Esophagus squamous epithelium (tissue), 5 donors: ENCODE measurements at places on chromosomes 4 and X.

GRCh38 chr4:152535360-152535902 lies 461 bp downstream of the FBXW7 start:
- no peak for DNase-seq

DNA sequence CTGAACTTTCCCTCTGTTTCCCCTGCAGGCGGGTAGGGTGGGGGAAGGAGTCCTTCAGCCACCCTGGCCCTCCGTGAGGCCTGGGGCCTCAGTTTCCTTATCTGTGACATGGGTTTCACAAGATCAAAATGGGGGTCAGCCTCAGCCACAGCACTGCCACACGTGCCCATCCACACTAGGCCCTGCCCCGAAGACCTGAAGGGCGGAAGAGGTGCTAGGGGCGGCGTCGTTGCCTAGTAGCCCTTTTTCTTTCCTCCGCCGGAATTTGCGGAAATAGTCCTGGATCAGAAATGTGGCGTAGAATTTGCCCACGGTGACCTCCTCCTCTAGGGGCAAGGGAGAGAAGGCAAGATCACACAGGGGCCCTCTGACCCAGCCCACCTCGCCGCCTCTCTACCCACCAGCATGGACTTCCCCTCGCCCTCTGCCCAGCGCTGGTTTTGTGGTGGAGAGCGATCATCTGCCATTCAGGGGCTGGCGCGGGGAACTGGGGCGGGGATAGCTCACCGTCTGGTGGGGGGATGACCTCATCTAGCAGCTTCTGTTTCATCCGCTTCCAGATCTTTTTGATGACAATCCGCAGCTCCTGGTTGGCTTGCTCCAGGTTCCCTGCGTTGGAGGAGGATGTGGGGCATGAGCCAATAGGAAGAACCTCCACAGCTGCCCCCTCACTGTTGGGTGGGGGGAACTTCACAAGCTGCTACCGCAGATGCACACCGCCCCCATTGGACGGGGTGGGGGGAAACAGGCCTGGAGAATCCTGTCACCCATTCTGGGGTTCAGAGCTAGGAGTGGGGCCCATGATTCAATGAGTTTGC lies 9.7 kb upstream of the SYP start:
- DNase-seq: no peak

- DNase-seq: no peak
Measured at GRCh38 chr4:150751648-150752047, 169.7 kb downstream of the MAB21L2 start.

DNA sequence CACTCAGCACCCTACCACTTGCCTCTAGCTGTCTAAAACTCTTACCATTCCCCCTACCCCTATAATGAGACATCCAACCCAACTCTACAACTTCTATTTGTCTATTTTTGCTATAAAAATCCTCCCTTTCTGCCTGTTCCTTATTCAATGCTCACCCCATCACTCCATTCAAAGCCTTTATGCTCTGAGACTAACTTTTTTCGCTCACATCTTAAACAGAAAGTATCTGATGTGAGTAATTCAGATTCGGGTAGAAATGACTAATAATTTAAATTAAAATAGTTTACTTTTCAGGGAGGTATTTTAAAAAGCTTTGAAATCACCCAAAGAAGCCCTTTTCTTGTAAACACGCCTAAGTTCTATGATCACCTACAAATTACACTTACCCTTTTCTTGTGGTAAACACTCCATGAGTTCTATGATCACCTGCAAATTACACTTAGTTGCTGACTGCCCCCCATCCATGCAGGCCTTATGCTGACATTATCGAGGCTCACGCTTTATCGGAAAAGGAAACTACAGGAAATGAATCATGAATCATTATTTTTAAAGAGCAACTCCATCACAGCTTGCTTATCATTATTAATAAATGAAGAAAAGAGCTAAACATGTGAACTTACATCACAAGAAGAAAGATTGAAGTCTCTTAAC lies 168.7 kb upstream of the PPP1R2C start:
- DNase-seq: no peak

GRCh38 chrX:130057209-130057608 lies 53.1 kb downstream of the ELF4 start:
- DNase-seq: no peak

GRCh38 chrX:134631426-134632346 lies 26.6 kb downstream of the PLAC1 start:
- no peak for DNase-seq

- DNase-seq: no peak
Measured at GRCh38 chr4:89336818-89337420, 29.3 kb upstream of the GPRIN3 start.

GRCh38 chr4:102860611-102861324 lies 8.0 kb upstream of the CISD2 start:
- DNase-seq: no peak

GRCh38 chr4:38107818-38108217 lies 147.6 kb downstream of the PTTG2 start:
- no peak for DNase-seq

DNA sequence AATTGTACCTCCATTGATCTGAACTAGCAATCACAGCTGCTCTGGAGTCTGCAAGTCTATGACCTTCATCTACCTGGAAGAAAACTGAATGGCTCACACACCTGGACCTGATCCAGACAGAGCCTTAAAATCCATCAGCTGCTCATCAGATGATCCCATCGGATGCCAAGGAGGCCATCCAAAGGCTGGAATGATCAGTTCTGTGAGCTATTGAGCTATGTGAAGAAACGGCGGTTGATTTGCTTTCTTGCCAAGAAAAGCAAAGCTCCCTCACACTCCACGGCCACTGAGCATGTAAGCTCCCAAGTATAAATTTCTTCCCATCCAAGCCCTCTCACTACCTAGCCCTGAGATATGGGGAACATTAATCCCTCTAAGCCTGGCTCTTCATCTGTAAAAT lies 63.1 kb downstream of the RELL1 start:
- no peak for DNase-seq

DNA sequence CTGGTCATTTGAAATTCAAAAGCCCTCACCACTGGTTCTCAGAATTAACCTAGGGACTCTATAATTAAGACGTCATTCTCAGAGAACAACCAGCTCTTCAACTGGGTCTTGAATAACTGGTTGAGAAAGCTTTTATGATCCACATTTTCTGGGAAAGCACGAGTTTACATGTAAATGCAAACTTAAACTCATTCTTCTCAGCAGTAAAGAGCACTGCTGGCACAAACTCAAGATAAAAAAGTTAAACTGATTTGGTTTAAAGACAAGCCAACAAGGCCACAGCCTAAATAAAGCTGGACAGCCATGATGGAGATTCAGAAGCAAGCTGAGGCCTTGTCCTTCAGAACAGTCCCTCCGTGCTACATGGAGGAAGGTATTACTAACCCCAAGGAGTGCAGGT lies 13.2 kb downstream of the BST1 start:
- DNase-seq: no peak

DNA sequence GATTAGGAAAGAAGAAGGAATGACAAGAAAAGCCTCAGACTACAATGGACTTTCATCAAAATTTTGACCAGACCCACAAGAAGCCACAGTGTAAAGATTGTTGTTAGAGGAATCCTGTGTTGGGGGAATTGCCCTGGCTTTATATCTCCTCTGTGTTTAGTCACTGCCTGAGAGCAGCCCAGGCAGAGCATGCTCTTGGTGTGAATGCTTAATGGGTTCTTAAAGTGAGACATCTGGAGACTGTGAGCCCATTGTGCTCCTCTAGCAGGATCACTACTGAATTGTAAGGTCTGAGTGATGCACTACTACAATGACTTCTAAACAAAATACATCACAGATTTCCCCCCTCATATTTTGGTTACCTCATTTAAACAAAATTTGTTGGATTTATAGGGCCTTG lies 1860.5 kb upstream of the ADGRL3 start:
- no peak for DNase-seq

DNA sequence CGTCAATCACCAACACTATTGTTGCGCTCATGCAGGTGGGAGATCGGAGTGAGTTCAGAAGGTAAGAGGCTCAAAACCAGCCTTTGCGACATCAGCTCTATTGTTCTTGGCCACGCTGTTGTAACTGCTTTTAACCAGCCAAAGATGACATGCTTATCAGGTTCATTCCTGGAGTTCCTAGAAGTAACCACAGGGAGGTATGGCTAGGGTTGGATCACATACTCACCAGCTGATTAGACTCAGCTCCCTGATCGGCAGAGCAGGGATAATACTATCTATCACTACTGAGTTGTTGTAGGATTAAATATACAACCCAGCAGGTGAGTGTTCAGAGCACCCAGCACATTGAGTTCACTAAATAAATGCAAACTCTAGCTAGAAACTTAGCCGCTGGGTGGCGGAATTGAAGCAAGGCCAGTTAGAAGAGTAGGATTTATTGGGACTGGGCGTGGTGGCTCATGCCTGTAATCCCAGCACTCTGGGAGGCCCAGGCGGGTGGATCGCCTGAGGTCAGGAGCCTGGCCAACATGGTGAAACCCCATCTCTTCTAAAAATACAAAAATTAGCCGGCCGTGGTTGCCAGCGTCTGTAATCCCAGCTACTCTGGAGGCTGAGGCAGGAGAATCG lies 12.4 kb downstream of the SLC34A2 start:
- no peak for DNase-seq

- no peak for DNase-seq
Measured at GRCh38 chr4:186676531-186677161, 47.0 kb downstream of the FAT1 start.

GRCh38 chr4:157025898-157026297 lies 50.1 kb upstream of the GLRB start:
- DNase-seq: no peak

DNA sequence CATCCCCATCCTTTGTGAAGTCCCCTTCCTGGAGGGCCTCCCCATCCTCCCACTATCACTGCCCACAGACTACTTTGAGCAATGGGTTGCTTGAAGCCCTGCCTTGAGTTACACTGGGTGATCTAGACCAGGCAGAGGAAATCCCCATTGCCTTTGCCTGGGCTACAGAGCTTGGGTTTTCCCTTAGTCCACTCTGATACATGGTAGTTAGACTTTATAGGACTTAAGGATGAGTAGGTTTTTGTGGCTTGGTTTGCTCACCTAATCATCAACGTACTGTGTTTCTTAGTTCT lies 56.6 kb downstream of the TMEM131L start:
- no peak for DNase-seq

DNA sequence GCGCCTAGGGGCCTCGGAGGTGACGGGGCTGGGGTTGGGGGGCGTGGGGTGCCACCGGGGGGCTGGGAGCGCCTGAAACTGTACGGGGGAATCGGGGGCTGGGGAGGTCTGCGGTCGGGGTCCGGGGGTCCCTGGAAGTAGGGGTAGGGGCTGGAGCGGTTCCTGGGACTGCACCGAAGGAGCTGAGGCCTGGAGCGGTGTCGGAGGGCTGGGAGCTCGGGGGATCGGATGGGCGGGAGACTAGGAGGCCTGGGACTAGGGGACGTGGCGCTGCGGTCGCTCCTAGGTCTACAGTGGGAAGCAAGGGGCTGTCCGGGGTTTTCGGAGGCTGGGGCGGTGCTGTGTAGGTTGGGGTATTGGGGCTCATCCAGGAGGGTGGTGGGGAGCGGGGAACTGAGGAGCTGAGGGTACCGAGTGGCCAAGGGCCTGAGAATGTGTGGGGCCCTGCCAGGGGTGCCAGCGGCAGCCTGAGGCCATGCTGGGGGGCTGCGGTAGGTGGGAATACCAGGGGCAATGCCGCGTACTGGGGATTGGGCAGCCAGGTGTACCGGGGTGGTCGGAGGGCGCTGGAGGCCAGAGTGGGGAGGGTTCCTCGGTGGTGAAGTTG lies 562 bp downstream of the AKAP17A start:
- DNase-seq: no peak

DNA sequence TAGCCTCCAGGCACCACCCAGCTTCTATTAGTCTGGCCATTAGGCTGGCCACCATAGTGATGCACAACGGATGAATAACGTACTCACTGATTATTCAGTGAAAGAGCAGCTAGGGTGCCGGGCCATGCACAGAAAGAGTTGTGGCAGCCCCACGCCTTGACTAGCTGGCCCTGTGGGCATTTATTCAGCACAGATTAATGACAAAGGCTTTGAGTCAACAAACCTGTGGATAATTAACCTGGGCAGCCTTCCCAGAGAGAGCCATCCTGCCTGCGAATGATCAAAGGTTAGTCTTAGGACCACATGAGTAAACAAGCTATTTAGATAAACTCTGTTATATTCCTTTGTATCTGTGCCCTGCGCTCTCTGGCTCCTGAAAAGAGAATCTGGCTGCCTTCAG lies 37.2 kb downstream of the MAP9 start:
- DNase-seq: no peak

GRCh38 chrX:119240356-119240755 lies 4.3 kb downstream of the PGRMC1 start:
- no peak for DNase-seq

DNA sequence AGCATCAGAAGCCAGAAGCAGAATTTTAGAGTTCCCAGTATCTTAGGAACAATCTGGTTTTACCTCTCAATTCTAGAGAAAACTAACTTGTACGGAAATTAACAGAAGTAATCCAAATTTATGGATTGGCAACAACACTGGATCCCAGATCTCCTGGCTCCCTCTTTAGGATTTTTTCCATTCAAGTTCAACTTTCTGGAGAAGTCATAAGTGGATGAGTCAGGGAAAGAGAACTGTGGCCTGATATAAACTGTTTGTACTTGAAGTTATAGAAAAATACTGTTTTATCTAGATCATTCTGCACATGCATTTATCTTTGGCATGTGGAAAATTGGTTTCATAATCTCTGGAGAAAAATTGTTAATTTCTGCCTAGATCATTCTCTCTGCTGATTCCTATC lies 380.4 kb downstream of the PCDH7 start:
- DNase-seq: no peak

DNA sequence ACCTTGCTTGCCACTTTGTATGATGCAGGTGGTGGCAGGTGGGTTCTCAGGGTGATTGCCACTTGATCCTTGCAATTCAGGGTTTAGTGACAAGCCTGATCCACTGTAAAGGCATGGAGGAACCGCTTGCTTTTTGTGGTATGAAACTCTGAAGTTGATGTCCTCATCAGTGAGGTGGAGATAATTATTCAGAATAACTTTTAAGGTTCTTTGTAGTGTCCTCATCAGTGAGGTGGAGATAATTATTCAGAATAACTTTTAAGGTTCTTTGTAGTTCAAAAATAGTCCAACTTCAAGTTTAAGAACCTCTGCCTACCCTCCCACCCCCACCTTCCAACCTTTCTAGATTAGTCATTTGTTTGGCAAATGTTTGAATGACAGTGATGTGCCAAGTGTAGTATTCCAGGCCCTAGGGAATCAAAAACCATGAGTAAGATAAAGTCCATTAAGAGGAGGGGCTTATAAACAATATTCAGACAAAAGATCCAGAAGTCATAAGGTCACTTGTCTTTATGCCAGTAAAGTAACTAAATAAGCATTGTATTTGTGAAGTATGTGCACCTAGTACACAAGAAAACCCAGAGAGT lies 51.2 kb downstream of the DCUN1D4 start:
- DNase-seq: no peak

GRCh38 chrX:44343412-44344141 lies at the start of gene EFHC2:
TSS of gene EFHC2 (minus strand) at chrX:44343672. CDS start at chrX:44343588, 84 bp downstream.
- no peak for DNase-seq
